ENCODE measurements at places on chromosomes 5 and 9.

GRCh38 chr5:173963867-173964441 lies 25.0 kb upstream of the C5orf47 start:
- H3K4me1 ChIP-seq = peaks cover 29% of the 10 kb centered on the region
- DNase-seq = no peak
- no peaks in the 10 kb centered on the region for H3K36me3 ChIP-seq
- H3K27ac ChIP-seq = peak overlapping the region; percentile 93
- H3K4me3 ChIP-seq = peak overlapping the region; percentile 27

DNA sequence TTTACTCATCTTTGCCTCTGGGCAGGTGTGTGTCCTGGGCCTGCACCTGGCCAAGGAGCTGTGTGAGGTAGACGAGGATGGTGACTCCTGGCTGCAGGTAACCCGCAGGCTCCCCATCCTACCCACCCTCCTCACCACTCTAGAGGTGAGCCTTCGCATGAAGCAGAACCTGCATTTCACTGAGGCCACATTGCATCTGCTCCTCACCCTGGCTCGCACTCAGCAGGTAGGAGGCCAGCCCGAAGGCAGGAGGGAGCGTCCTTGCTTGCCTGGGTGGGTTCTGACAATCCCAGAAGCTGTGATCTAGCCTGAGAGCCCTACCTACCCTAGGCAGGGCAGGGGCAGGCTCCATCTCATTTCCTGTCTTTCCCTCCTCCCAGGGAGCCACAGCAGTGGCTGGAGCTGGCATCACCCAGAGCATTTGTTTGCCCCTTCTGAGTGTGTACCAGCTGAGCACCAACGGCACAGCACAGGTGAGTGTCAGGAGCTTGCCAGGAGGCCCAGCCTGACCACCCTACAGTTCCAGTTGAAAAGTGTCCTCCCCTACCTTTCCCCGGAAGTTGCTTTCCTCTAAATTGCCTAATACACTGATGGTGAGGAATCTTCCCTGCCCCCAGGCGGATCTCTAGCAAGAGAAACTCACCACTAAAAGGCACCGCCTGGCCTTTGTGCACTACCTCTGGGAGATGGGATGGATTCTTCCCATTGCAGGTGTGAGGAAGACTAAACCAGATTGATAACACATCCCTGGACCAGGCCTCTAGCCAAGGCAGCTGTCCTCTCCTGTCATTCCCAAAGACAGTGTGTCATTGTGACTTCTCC lies 26.4 kb downstream of the SH3GLB2 start:
- H3K36me3 ChIP-seq = peaks cover 74% of the 10 kb centered on the region
- H3K27me3 ChIP-seq = no peaks in the 10 kb centered on the region
- no peak overlapping the region for H3K27ac ChIP-seq
- no peak for DNase-seq

GRCh38 chr5:173829826-173830225 lies 58.3 kb upstream of the CPEB4 start:
- DNase-seq = no peak
- H3K27ac ChIP-seq = no peak overlapping the region
- H3K4me3 ChIP-seq = no peak overlapping the region

DNA sequence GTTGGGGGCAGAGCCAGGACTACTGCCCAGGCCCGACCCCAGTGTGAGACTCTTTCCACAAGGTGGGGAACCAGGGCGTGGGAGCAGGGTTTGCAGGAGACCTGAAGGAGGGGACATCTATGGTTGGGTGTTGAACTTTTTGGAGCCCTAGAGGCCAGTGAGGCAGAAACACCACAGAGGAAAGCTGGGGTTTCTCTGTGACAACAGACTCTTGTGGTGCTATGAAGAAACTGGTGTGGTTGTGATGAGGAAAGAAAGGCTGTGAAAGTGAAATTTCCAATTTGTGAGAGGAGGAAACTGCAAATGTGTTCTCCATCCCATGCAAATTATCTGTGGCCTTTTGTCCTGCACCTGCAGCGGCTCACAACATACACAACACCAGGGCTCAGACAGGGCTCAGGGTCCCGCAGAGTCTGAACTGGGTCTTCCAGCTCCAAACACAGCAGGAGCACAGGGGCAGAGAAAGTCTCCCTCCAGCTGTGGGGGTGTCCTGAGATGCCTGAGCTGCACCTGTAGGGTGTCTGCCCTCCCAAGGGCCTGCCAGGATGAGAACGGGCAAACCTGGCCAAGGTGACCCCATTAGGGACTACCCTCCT lies 51.4 kb upstream of the GRHPR start:
- H3K4me3 ChIP-seq = no peak overlapping the region
- no peaks in the 10 kb centered on the region for H3K4me1 ChIP-seq
- no peaks in the 10 kb centered on the region for H3K36me3 ChIP-seq
- H3K27ac ChIP-seq = no peak overlapping the region
- DNase-seq = no peak
- no peaks in the 10 kb centered on the region for H3K27me3 ChIP-seq

- no peak overlapping the region for H3K27ac ChIP-seq
- H3K27me3 ChIP-seq = no peaks in the 10 kb centered on the region
- no peak for DNase-seq
- no peaks in the 10 kb centered on the region for H3K36me3 ChIP-seq
Observed at GRCh38 chr9:19173598-19174125, 46.4 kb upstream of the PLIN2 start.
